ENCODE measurements at places on chromosomes 5 and 9.

DNA sequence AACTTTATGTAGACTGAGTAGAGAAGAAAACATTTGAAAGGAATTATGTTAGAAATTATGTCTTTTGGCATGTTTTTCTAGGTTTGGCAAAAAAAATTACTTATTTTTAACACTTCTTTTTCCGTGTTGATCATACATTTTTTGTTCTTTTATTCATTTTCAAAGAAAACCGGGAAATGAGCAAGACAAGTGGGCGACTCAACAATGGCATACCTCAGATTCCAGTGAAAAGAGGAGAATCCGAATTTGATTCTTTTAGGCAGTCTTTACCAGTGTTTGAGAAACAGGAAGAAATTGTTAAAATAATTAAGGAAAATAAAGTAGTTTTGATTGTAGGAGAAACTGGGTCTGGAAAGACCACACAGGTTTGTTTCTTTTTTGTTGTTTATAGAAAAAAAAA lies 12.9 kb downstream of the YTHDC2 start:
- H3K36me3 ChIP-seq = peaks cover 29% of the 10 kb centered on the region
- H3K27me3 ChIP-seq = no peaks in the 10 kb centered on the region
- no peak overlapping the region for H3K27ac ChIP-seq

DNA sequence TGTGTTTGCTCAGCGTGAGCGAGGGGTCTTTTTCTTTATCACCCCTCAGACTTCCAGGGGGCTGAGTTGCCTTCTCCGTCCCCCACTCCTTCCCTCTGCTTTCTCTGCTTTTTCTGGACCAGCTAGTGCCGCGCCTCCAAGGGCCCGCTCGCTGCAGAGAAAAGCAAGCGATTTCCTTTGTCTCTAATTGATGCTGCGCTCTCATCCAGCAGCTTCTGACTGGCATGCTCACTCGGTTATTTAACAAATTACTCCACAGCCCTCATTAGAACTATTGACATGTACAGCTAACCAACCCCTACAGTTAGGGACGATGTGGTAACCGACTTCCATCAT lies 288.0 kb downstream of the ELAVL2 start:
- no peak overlapping the region for H3K27ac ChIP-seq
- no peak for DNase-seq
- H3K4me1 ChIP-seq = no peaks in the 10 kb centered on the region
- no peaks in the 10 kb centered on the region for H3K27me3 ChIP-seq
- H3K4me3 ChIP-seq = no peak overlapping the region
- no peaks in the 10 kb centered on the region for H3K36me3 ChIP-seq

GRCh38 chr9:109914280-109915027 lies 134.5 kb downstream of the PALM2AKAP2 start:
- H3K27me3 ChIP-seq = no peaks in the 10 kb centered on the region
- peaks cover 18% of the 10 kb centered on the region for H3K4me1 ChIP-seq
- DNase-seq = no peak
- H3K36me3 ChIP-seq = no peaks in the 10 kb centered on the region

DNA sequence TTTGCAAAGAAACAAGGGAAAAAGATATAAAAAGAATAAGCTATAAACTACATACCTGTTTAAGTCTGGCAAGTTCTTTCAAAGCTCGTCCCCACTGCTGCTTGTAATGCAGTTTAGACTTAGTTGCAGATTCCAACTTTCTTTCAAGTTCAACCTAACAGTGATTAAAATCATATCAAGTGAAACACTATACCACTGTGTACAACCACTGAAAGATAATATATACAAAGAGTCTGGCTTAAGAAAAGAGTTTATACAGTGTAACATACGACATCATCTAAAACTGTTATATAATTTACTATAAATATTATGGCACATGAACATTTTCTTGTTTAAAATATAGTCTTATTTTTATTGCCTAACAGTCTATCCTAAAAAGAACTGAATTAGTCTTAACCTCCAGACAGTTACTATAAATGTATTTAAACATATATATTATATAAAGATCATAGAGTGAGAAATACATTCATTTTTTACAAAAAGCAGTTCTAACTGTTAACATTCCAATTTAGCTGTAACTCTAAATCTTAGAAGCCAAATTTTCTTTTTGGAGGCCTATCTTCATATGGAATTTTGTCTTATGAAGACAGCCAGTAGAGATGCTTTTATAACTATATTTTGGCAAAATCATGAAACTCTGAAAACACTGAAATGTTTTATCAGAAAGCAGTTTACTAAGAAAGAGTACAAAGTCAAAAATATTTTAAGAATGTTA lies 58.6 kb downstream of the CEP120 start:
- H3K27me3 ChIP-seq = no peaks in the 10 kb centered on the region
- peaks cover 25% of the 10 kb centered on the region for H3K4me1 ChIP-seq
- DNase-seq = no peak

GRCh38 chr5:135433681-135434426 lies 13.3 kb downstream of the DCANP1 start:
- no peaks in the 10 kb centered on the region for H3K36me3 ChIP-seq
- no peaks in the 10 kb centered on the region for H3K4me1 ChIP-seq
- H3K4me3 ChIP-seq = no peak overlapping the region
- H3K27ac ChIP-seq = no peak overlapping the region
- no peak for DNase-seq

- H3K36me3 ChIP-seq = no peaks in the 10 kb centered on the region
- no peaks in the 10 kb centered on the region for H3K27me3 ChIP-seq
- no peaks in the 10 kb centered on the region for H3K4me1 ChIP-seq
- peak overlapping the region; percentile 35 for H3K4me3 ChIP-seq
- no peak for DNase-seq
Observed at GRCh38 chr9:110148384-110148783, 59.6 kb downstream of the C9orf152 start.

DNA sequence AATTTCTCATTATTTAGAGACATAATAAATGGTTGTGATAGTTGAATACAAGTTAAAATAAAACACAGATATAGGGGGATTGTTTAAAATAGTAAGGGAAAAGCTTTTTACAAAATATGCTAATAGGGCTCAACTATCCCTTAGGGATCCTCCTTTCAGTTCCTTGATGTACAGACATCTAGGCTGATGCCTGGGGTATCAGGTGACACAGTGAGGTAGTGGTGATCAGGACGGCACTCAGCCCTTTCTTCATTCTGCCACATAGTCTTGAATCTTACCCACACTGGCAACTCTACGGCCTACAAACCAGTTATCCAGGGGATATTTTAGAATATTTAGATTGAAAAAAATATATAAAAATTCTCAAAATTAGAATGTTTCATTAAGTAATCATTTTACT lies 12.5 kb upstream of the SLC35D2 start:
- H3K4me1 ChIP-seq = peaks cover 5% of the 10 kb centered on the region
- H3K36me3 ChIP-seq = peaks cover 9% of the 10 kb centered on the region
- no peak overlapping the region for H3K27ac ChIP-seq
- no peak for DNase-seq
- no peak overlapping the region for H3K4me3 ChIP-seq
- no peaks in the 10 kb centered on the region for H3K27me3 ChIP-seq

GRCh38 chr9:113876151-113876992 lies at the start of gene ZNF618:
TSS of gene ZNF618 (plus strand) at chr9:113876309. CDS start at chr9:113876381, 72 bp downstream.
- H3K27me3 ChIP-seq = no peaks in the 10 kb centered on the region
- H3K36me3 ChIP-seq = no peaks in the 10 kb centered on the region
- H3K27ac ChIP-seq = peak within 1 kb of the TSS; percentile 76
- no peak for DNase-seq

DNA sequence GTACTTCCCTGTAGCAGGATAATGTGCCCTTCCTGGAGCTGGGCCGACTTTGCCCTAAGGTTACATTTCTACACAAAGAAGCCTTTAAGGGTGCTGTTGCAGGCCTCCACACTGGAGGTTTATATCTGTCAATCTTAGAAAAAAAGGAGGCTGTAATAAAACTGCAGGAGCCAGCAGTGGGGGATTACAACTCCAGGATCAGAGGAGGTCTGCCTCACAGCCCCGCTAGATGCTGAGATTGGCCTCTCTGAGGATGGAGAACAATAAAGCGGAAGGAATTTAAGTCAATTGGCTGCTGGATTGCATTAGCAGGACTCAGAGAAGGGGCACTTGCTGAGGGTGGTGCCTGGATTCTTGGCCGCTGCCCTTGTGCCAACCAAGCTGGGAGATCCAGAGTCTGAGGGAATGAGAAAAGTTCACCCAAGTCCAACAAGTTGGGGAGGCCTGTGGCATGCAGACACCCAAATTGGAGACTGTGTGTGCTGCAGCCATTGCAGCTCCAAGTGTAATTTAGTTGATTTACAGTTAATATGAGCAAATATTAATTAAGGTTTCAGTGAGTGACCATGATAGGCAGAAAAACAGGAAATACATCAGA lies 99.0 kb upstream of the SSBP2 start:
- peak overlapping the region; percentile 92 for H3K27ac ChIP-seq
- H3K4me1 ChIP-seq = peaks cover 34% of the 10 kb centered on the region
- H3K27me3 ChIP-seq = no peaks in the 10 kb centered on the region
- DNase-seq = no peak
- H3K4me3 ChIP-seq = no peak overlapping the region

GRCh38 chr5:159409801-159410200 lies 79.5 kb upstream of the IL12B start:
- no peaks in the 10 kb centered on the region for H3K36me3 ChIP-seq
- peaks cover 6% of the 10 kb centered on the region for H3K27me3 ChIP-seq

- H3K4me1 ChIP-seq = no peaks in the 10 kb centered on the region
- no peak overlapping the region for H3K27ac ChIP-seq
- no peak overlapping the region for H3K4me3 ChIP-seq
- H3K36me3 ChIP-seq = peaks cover 52% of the 10 kb centered on the region
Observed at GRCh38 chr9:131464354-131465000, 38.2 kb upstream of the POMT1 start.

GRCh38 chr9:136105398-136106135 lies 10.5 kb upstream of the NACC2 start:
- peaks cover 56% of the 10 kb centered on the region for H3K4me1 ChIP-seq
- peaks cover 35% of the 10 kb centered on the region for H3K27me3 ChIP-seq
- DNase-seq = no peak
- peak overlapping the region; percentile 92 for H3K27ac ChIP-seq
- H3K4me3 ChIP-seq = no peak overlapping the region

- no peaks in the 10 kb centered on the region for H3K36me3 ChIP-seq
- no peak overlapping the region for H3K27ac ChIP-seq
- H3K4me3 ChIP-seq = no peak overlapping the region
- no peak for DNase-seq
Observed at GRCh38 chr9:104247899-104248460, 153.9 kb downstream of the SMC2 start.

- no peak overlapping the region for H3K4me3 ChIP-seq
- H3K27ac ChIP-seq = no peak overlapping the region
- H3K36me3 ChIP-seq = peaks cover 2% of the 10 kb centered on the region
Observed at GRCh38 chr9:117718085-117718484, 13.9 kb downstream of the TLR4 start.

GRCh38 chr5:107381189-107381856 lies 289.4 kb downstream of the EFNA5 start:
- no peak overlapping the region for H3K4me3 ChIP-seq
- H3K27ac ChIP-seq = no peak overlapping the region
- no peak for DNase-seq
- H3K4me1 ChIP-seq = no peaks in the 10 kb centered on the region
- H3K36me3 ChIP-seq = no peaks in the 10 kb centered on the region
- no peaks in the 10 kb centered on the region for H3K27me3 ChIP-seq

DNA sequence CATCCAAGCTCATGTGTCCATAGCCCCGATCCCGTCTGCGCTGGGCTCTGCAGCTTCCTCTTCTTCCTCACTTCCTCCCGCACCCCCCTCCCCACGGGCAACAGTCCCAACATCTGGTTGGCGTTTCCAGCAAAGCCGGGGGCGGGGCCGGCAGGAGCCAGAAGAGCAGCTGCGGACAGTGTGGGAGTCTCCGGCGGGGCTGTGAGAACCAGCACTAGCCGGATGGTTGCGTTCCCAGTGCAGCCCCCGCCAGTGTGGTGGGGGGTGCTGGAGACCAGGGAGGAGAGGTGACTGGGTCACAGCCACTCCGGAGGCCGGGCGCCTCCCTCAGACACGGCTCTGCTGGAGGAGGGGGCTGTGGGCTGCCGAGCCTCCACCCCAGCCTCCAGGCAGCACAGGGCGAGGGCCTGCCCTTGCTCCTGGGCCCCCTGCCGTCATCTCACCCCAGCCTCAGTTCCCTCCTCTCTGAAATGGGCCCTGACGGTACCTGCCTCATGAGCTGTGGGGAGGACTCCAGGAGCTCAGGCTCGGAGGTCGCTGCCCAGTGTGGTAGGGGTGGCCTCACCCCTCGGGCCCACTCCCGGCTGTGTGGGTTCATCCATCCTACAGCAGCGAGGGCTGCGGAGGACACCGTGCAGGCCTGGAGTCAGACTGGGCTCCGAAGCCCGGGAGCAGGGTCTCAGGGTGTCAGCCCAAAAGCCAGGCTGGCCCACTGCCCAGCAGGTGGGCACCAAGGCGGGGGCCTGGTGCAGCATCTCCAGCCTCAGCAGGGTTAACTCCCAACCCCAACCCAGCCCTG lies 41.5 kb upstream of the NOTCH1 start:
- no peak overlapping the region for H3K4me3 ChIP-seq
- H3K27ac ChIP-seq = no peak overlapping the region

DNA sequence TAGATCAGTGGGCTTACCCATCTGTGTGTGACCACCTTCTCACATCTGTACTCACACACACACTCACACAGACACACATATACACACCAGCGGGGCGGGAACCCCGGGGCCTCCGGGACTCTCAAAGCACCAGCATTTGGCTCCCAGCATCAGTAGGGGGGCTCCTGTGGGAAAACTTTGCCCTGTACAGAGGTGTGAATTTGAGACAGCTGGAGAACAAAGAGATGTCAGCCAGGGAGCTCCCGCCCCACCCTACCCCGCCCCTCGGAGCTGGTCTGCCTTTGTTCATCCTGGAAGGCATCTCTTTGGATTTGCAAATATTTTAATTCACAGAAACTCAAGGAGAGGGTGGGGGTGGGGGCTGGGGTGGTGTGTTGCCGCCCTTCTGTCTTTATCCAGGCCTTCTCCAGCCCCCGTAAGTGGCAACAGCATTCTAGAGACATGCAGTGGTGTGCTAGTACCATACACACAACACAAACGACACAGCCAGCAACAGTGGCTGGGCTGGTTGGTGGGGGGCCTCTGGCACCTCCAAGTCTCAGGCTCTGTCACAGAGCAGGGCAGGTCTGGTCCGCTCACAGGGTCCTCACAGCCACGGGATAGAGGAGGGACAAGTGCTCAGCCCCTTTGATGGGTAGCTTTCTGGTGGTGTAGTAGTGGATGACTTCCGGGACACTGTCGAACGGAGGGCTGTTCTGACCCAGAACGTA lies 15.5 kb upstream of the SLC25A51 start:
- peaks cover 26% of the 10 kb centered on the region for H3K4me1 ChIP-seq
- no peaks in the 10 kb centered on the region for H3K27me3 ChIP-seq
- DNase-seq = no peak
- no peak overlapping the region for H3K4me3 ChIP-seq
- H3K27ac ChIP-seq = no peak overlapping the region
- peaks cover 47% of the 10 kb centered on the region for H3K36me3 ChIP-seq

DNA sequence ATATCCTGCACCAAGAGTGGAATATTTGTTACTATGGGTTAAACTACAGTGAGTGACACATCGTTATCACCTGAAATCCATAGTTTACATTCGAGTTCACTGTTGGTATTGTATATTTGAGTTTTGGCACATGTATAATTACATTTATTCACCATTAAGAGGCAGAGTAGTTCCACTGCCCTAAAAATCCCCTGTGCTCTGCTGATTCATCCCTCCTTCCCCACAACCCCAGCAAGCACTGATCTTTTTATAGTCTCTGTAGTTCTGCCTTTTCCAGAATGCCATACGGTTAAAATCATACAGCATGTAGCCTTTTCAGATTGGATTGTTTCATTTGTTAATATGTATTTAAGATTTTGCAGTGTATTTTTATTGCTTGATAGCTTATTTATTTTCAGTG lies 495.2 kb downstream of the DIRAS2 start:
- H3K4me1 ChIP-seq = peaks cover 1% of the 10 kb centered on the region
- H3K27ac ChIP-seq = no peak overlapping the region
- no peak overlapping the region for H3K4me3 ChIP-seq
- peaks cover 7% of the 10 kb centered on the region for H3K27me3 ChIP-seq

Data from esophagus squamous epithelium (tissue), 5 donors.